Muscle of leg (tissue), 16 donors: ENCODE measurements at places on chromosomes 5 and 9. TPM values are rescaled to one million over a fixed set of nuclear protein-coding genes. Genes with fewer than 3 reads are reported as not detected.

DNA sequence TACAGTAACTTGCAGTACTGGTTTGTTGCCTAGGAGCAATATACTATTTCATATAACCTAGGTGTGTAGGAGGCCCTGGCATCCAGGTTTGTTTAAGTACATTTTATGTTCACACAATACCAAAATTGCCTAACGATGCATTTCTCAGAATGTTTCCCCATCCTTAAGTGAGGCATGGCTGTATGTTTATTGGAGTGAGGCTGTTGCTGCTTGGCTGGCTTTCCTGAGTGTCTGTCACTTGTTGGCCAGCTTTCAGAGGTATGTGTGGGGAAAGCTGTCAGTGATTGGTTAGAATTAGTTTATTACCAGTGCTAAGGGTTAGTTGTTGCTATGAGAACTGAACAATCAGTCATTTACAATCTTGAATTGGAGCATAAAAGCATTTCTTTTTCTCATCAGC lies 154.1 kb upstream of the CDH12 start:
- H3K36me3 ChIP-seq, result no peaks in the 10 kb centered on the region
- no peaks in the 10 kb centered on the region for H3K4me1 ChIP-seq
- no peak overlapping the region for H3K4me3 ChIP-seq
- H3K27ac ChIP-seq, result no peak overlapping the region
- H3K27me3 ChIP-seq, result no peaks in the 10 kb centered on the region
- peak; percentile 1 for DNase-seq

DNA sequence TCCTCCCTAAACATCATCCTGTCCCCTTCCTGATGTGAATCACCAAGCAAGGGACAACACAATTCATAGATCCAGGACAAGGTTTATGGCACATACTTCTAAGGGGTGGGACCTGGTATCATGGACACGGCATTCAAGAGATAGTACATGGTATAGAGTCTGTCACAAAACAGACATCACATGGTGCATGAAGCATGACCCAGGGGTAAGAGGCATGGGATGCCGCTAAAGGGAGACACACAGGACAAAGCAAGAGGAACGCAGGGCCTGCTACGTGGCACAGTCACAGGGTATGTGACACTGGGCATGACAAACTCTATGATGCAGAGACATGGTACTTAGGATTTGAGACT lies 20.7 kb downstream of the GSN start:
- peaks cover 11% of the 10 kb centered on the region for H3K36me3 ChIP-seq
- no peak overlapping the region for H3K4me3 ChIP-seq
- peak overlapping the region; percentile 98 for H3K27ac ChIP-seq

DNA sequence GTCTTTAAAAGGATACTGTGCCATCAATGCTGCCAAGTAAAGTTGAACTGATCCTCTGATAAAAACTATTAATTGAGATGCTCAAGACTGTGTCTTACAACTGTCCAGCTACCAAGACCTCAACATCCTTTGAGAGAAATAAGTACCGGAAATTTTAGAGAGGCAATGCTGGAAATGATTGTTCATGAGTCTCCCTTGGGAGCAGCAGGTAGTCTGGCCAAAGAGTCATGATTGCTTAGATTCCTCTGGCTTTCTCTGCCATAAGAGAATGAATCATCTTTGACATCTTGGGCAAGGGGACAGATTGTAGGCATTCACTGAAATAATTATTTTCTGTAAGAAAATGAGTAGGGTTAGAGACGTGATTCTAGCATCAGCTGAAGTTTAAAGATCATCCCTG lies 466.6 kb upstream of the DAB2 start:
- H3K27ac ChIP-seq, result no peak overlapping the region
- no peaks in the 10 kb centered on the region for H3K4me1 ChIP-seq
- H3K4me3 ChIP-seq, result no peak overlapping the region

DNA sequence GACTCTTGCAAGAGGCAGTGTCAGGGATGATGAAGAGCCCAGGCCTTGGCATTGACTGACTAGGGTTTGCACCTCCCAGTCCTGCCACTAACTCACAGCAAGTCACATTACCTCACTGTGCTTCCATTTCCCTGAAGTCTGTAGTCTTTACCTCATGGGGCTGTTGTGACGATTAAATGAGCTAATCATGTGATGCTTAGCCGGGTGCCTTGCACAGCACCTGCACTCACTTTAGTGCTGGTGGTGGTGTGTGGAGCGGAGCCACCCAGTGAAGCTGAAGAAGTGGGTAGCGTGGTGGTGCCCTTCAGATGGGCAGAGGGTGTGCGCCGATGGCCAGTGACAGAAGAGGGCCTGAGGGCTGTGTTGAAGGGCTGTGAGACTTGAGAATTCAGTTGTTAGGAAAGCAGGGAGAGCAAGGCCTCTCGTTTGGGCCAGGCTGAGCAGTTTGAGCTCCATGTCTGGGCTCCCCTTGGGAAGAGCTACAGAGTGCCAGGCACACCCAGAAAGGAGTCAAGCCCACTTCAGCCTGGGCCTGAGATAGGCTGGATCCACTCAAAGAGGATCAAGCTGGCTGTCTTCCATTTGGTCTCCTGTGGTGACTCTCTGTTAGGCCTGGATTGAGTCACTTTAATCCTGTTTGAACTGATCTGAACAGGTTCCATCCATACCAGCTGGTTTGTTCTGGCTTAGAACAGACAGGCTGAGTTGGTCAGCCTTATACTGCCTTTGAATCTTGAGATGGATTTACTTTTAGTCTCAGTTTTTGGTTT lies 42.5 kb downstream of the RALGPS1 start:
- no peak overlapping the region for H3K27ac ChIP-seq
- no peak overlapping the region for H3K4me3 ChIP-seq
- peak; percentile 75 for DNase-seq
- H3K36me3 ChIP-seq, result no peaks in the 10 kb centered on the region
- H3K27me3 ChIP-seq, result no peaks in the 10 kb centered on the region
- H3K4me1 ChIP-seq, result peaks cover 26% of the 10 kb centered on the region

GRCh38 chr5:123124126-123124858 lies 35.3 kb downstream of the PRDM6 start:
- no peaks in the 10 kb centered on the region for H3K36me3 ChIP-seq
- H3K4me3 ChIP-seq, result no peak overlapping the region
- peaks cover 2% of the 10 kb centered on the region for H3K27me3 ChIP-seq
- no peaks in the 10 kb centered on the region for H3K4me1 ChIP-seq

GRCh38 chr9:13429301-13430190 lies 150.1 kb upstream of the MPDZ start:
- H3K27ac ChIP-seq, result peak overlapping the region; percentile 82
- DNase-seq, result peak; percentile 28
- peaks cover 13% of the 10 kb centered on the region for H3K4me1 ChIP-seq
- H3K27me3 ChIP-seq, result no peaks in the 10 kb centered on the region
- H3K36me3 ChIP-seq, result no peaks in the 10 kb centered on the region

DNA sequence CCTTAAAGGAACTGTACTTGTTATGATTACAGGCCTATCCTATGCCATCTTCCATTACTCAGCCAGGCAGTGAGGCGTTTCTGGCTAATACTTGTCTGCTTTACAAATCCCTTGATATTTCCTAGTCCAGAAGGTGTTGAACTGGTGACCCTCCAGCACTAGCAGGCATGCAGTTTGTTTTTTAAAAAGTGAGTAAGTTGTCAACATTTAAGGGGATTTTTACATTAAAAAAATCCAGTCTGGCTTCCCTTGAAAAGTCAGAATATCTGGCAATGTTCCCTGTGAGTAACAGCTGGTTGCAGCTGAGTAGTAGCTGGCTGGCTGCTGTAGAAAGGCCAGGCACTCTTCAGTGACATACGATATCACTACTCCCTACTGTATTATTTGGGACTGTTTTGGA lies 21.8 kb downstream of the GRIN3A start:
- peak overlapping the region; percentile 42 for H3K27ac ChIP-seq
- H3K36me3 ChIP-seq, result no peaks in the 10 kb centered on the region
- peak; percentile 86 for DNase-seq
- H3K27me3 ChIP-seq, result no peaks in the 10 kb centered on the region
- H3K4me1 ChIP-seq, result peaks cover 8% of the 10 kb centered on the region

DNA sequence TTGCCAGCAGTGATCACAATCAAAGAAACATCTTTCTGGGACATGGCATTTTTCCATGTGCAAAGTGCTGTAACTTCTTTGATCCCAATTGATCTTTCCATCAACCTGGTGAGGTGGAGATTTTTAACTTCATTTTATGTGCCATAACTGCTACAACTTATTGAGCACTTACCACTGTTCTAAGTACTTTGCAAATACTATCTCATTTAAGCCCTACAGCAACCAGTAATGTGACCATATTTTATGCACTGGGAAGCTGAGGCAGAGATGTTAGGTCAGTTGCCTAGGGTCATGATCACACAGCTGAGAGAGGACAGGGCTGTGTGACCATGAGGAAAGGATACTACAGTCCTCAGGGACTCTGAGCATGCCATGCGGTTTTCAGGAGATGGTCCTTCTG lies 17.9 kb upstream of the STRBP start:
- no peak overlapping the region for H3K4me3 ChIP-seq
- H3K27me3 ChIP-seq, result peaks cover 4% of the 10 kb centered on the region
- no peaks in the 10 kb centered on the region for H3K4me1 ChIP-seq

C9orf152 gene
- total RNA-seq, result not detected

ICE1 gene
- total RNA-seq, result 26.5 TPM

- no peaks in the 10 kb centered on the region for H3K4me1 ChIP-seq
- no peak overlapping the region for H3K4me3 ChIP-seq
- no peak for DNase-seq
- H3K27me3 ChIP-seq, result no peaks in the 10 kb centered on the region
- H3K36me3 ChIP-seq, result no peaks in the 10 kb centered on the region
Observed at GRCh38 chr9:115333277-115334070, 215.5 kb upstream of the TNC start.

RGS14 gene
- 16.2 TPM for total RNA-seq

DNA sequence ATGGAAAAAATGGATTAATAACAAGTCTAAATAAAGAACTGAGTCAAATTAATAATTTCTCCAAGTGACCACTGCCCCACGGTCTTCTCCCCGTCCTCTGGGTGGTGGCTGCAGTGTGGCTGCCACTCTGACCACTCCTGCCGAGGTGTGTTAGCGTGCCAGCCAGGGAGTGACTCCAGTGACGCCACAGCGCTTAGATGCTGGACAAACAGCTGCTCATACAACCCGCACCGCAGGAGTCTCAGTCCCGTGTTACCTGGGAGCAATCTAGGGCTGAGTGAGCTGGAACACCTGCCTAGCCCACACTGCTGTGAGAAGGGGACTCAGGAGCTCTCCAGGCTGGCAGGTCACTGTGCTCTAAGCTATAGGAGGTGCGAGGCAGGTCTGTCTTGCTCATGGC lies 10.2 kb downstream of the MAPK9 start:
- H3K4me3 ChIP-seq, result no peak overlapping the region
- DNase-seq, result no peak
- H3K27me3 ChIP-seq, result no peaks in the 10 kb centered on the region
- peaks cover 13% of the 10 kb centered on the region for H3K36me3 ChIP-seq
- peaks cover 11% of the 10 kb centered on the region for H3K4me1 ChIP-seq
- H3K27ac ChIP-seq, result no peak overlapping the region

CD74 gene
- 50.2 TPM for total RNA-seq

NR5A1 gene
- total RNA-seq, result not detected

FAM151B gene
- total RNA-seq, result 5.7 TPM

- peaks cover 21% of the 10 kb centered on the region for H3K27me3 ChIP-seq
- H3K4me3 ChIP-seq, result peak overlapping the region; percentile 82
- H3K36me3 ChIP-seq, result no peaks in the 10 kb centered on the region
- peak overlapping the region; percentile 9 for H3K27ac ChIP-seq
- DNase-seq, result peak; percentile 35
Observed at GRCh38 chr5:16934677-16935153, 1.4 kb downstream of the MYO10 start.
